ENCODE measurements at places on chromosomes 6 and 20.

DNA sequence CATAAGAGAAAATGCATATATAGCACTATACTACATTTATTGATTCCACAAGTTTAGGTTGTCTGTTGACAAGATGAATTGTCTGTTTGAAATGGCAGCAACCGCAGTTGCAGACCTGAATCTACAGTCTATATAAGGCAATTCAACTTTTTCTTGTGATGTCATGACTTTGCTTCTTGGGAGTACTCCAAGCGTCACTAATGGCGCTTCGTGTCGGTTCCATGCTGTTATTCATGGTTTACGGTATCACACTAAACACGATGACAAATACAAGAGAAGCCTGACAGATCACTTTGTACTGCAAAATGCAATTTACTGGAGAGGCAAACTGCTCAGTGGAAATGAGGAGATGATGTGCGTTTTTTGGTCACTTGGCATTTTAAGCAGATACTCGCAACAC, 280.3 kb upstream of the TCF21 start:
- no peak for DNase-seq

DNA sequence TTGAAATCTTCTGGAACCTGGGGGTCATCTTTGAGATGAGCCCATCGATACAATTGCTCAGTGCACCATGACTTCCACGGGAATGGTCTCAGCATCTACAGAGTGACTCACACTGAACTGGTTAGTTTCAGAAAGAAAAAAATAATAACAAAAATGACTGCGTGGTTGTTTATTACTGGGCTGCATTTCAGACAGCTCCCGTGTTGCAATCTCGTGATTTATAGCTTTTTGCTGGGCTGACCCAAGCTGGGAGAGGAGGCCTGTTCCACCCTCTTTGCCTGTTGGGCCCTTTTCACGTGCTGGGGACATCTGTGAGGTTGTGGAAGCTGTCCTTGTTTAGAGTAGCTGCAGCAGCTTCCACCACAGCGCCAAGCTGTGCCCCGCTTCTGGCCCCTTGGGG, 225.5 kb downstream of the BMP7 start:
- peak; percentile 56 for DNase-seq

DNA sequence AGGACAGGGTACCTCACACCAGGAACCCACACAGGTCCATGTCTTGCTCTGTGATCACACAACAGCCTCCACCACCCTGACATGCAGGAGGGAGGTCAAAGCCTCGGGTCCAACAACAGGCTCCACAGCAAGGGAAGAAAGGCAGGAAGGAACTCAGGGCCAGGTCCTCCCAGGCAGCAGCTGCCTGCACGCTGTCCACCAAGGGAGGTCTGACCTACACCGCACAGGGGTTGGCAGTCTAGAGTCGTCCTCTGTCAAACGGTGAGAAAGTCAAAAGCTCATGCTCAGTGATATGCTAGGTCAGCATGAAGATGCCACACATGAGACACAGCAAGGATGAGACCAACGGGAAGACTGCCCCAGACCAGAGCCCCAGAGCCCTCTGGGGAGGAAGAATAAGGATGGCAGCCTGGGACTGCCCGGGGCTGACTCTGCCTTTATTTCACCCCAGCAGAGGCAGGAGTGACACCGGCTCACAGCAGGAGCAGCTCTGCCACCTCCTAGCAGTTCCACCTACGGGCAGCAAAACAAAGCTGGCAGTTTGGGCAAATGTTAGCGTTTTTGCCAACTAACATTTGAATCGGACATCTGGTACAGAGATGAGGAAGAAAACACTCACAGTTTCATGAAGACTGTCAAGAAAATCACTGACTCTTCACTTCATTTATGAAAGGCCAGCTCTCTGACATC, 8.5 kb downstream of the GMEB2 start:
- DNase-seq = no peak

- no peak for DNase-seq
Observed at GRCh38 chr20:50085481-50086365, 27.2 kb downstream of the UBE2V1 start.

DNA sequence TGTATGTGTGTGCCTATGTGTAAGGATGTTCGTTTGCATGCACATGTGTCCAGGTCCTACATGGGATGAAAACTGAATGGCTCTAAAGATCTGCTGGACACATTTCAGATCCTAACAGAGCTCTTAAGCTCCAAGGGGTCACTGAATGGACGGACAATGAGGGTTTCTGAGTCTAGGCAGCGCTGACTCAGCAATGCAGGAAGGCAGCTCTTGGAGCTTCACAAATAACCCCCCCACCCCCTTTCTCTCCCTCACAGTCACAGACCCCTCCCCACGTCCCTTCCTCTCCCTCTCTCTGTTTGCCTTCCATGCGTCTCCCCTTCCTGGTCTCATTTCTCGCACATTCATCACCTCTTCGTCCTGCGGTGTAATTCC, 369.8 kb downstream of the PREX1 start:
- DNase-seq = no peak

GRCh38 chr6:17865243-17865642, 122.2 kb downstream of the KIF13A start:
- DNase-seq = no peak

GRCh38 chr20:61813791-61814190, 251.9 kb downstream of the TAF4 start:
- DNase-seq = no peak

DNA sequence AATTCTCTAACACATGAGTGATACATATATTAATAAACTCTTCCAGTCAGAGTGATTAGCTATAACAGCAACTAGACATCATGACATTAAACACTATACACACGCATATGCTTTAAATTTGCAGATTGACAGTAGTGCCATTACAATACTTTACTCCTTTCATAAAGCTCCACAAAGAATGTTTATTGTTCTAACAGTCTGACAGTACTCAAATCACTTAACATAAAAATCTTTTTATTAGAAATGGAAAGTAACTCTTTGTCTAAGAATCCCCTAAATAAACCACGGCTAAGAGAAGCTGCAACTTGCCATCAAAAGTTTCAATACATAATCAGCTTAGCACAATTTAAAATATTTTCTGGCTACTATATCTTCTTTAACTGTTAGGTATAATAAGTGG, 24.0 kb downstream of the SNX3 start:
- DNase-seq = no peak

GRCh38 chr20:6707321-6707831, 60.1 kb upstream of the BMP2 start:
- no peak for DNase-seq

DNA sequence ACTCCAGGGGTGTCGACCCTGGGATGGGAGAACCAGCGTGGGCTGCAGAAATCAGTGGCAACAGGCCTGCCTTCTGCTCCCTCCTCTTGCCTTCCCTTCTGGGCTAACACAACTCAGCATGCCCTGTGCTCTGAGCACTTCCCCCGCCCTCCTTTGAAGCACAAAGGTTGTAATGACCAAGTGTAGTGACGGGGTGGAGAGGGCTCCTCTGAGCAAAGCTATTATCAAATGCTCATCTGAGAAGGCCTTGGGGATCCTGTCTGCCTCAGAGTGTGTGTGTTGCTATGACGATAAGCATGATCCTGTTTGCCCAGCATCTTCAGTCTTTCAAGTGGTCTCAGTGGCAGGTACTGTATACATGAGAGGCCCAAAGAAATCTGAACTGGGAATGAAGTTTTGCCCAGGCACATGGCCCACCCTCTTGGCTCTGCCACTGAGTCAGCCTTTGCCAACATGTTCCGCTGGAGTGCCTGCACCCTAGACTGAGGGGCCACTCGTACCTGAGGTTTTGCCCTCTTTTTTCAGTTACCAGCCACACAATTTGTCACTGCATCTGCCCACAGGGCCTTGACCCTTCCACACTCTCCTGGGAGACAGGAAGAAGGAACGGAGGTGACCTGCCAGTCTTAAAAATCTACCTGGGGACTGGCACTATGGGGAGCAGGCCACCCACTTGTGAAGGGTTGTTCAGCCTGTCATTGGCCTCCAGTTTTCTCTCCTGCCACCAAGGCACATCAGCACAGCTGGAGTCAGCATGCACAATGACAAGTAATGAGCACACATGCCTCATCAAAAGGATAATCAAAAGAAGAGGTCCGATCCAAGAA, 74.5 kb downstream of the GFOD1 start:
- DNase-seq = no peak

GRCh38 chr20:25532015-25532751, 53.1 kb downstream of the NINL start:
- no peak for DNase-seq

DNA sequence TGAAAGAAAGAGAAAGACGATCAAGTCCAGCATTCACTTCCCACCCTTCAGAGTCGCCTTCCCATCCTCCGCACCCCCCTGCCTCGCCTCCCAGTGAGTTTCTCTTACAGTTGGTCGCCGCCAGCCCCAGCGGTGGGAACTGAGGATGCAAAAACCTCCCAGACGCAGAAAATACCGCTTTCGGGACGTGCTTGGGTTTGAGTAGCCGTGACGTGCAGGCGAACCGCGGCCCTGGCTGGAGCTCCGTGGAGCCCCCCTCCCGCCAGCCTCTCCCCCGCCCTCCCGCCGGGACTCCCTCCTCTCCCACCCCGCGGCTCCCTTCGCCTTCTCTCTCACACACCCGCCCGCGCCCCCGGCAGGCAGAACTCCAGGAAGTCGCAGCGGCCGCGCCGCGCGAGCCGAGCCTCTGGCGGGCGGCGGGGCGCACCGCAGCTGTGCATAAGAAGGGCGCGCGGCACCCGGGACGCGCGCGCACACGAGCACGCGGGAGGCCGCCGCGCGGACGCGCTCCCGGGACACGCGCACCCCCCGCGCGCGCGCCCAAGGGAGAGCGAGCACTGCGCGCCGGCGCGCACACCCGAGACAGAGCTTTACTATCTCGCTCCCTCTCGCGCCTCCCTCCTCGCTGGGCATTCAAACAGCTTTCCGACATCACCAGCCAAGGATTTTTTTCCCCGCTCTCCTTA, at the start of gene ADGRB3:
ADGRB3 (plus strand) TSS at position 557 of the 686 bp plus-strand sequence. CDS start 3,394 bp downstream, outside the sequence.
- no peak for DNase-seq

DNA sequence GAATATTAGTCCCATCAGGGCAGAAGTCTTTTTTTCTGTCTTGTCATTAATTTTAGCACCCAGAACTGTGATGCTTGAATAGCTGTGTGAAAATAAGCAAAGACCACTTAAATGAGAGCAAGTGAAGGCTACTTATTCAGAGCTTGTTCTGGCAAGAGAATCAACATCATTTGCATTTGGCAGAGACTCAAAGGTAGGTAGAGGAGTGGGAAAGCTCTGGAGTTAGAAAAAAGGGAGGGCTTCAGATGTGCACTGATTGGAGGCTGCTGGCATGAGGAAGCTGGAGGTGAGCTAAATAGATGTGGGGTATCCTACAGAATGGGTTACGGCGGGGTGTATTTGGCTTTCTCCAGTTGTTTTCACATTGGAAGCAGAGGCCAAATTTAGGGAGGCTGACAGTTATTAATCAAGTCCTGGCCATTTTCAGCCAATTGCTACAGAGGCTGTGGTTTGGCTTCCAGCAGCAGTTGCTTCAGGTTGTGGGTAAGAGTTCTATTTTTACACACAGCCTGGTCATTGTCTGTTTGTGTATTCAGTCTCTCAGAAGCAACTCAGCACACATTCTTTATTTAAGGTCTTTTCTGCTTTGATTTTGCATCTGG, 254.3 kb downstream of the BTBD3 start:
- no peak for DNase-seq

- DNase-seq = no peak
Observed at GRCh38 chr20:16410626-16411025, 162.6 kb downstream of the KIF16B start.

DNA sequence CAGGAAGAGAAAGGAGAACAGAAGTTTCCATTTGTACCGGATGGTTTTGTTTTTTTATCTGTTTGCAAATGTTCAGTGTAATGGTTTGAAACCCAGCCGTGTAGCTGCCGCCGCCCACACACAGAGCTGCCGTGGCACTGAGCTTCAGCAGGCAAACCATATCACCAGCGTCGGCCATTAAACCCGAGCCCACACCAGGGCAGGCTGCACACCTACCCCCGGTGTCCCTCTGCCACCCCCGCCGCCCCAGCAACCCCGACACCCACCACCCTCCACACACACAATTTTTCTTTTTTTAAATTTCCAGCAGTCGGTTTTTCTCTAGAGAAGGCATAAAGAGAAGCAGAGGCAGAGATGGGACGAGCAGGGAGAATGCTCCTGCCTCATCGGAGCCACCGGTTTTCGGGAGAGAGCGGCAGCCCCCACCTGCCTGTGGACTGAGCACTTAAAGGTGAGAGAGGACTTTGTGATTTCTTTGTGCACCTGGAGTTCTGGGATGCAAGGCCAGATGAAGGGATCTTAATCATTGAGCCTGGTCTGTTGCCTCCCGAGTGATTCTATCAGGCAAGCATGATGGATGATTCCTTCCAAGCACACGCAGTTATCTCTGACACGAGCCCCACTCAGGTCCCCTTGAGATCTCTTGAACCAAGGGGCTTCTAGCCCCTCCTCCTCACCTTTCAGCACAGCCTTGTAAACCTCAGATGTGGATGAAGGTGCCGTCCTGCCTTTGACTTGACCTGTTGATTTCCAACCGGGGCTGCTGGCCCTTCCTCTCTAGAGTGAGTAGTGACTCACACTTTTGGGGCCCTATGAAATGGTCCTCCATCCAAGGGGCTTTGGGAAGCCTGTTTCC, 17.5 kb upstream of the ZNF831 start:
- no peak for DNase-seq

- no peak for DNase-seq
Observed at GRCh38 chr6:150255840-150256239, 113.0 kb upstream of the IYD start.

DNA sequence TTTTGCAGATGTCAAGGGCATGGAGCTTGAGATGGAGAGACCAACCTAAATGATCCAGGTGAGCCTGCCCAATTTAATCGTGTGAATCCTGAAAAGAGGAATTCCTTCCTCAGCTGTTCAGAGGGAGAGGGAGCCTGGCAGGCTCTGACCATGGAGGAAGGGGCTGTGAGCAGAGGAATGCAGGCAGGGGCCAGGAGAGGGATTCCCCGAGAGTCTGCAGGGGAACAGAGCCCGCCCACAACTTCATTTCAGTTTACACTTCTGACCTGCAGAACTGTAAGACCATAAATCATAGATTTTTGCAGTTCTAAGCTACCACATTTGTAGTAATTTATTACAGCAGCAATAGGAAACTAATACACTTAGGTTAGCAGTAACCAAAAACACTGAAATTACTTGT, 164.1 kb downstream of the TBXT start:
- DNase-seq = no peak

GRCh38 chr6:4088704-4089103, 9.8 kb upstream of the FAM217A start:
- DNase-seq = no peak

- no peak for DNase-seq
Observed at GRCh38 chr6:55320696-55321086, 6.6 kb upstream of the GFRAL start.

DNA sequence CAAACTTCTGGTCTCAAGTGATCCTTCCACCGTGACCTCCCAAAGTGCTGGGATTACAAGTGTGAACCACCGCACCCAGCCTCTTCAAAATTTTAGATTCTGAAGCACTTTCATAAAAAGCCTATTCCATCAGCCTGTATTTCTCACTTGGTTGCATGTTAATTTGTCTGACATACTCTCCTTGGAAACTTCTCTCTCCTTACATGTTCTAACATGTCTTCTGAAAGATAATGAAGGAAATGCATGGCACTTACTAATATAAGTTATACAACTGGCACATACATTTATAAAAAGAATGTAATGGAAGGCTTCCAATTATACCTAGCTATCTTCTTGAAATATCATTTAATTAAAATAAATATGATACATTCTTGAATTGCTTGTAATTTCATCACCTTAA, 597.5 kb downstream of the TBC1D32 start:
- no peak for DNase-seq
